ENCODE measurements at places on chromosomes 1 and 21. TPM values are rescaled to one million over a fixed set of nuclear protein-coding genes. Genes with fewer than 3 reads are reported as not detected.

Gene AIM2
- not detected for total RNA-seq

GRCh38 chr1:2633366-2633935 lies 635 bp upstream of the MMEL1 start:
- DNase-seq, result no peak

DNA sequence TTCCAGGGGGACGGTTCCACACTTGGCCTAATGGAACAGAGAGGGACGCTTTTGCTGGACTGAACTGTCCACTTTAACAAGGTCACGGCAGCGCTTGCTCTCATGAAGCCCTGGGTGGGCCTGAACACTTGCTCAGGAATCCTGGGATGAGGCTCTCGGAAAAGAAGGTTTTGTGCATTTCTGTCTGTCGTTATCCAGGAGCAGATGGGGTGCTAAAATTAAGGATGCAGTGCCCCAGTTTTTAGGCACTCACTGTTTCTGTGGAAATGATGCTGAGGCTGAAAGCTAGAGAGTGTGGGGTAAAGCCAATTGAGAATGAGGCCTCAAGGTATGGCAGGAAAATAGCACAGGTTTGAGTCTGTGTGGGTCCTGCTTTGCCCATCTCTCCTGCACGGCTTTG lies 111.0 kb downstream of the DAB1 start:
- no peak for DNase-seq

Gene DNALI1
- total RNA-seq, result 8.1 TPM

GRCh38 chr1:2643414-2644077 lies 10.7 kb upstream of the MMEL1 start:
- no peak for DNase-seq

Gene CLCA1
- total RNA-seq, result not detected

Gene MCOLN2
- not detected for total RNA-seq

DNA sequence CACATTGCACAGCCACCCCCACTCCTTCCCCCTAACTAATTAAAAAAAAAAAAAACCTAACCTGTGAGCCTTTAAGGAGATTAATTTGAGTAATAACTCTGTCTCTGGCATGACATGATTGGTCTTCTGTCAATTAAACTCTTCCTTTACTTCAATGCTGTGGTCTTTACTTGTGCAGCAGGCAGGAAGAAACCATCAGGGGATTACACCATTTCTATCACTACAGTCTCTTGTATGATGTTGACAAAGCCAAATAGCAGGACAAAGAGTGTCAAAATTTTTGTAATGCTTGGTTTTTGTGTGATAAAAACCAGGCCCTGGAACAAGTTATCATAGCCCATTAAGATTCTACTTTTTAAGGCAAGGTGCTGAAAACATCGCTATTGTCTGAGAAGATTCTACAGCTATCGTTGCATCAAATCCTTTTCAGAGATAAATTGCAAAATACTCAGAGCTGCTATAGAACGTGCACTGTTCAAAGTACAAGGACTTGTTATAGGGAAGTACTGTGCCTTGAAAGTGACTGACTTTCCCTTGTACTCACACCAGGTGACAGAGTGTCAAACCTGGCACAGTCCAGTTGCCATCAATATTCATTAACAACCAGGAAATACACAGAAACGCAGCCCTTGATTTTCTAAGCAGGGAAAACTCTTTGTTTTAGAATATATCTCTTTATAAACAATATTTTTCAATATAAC lies 37.7 kb downstream of the LHX9 start:
- no peak for DNase-seq

GRCh38 chr21:16642353-16642752 lies 870.5 kb upstream of the CXADR start:
- no peak for DNase-seq

DNA sequence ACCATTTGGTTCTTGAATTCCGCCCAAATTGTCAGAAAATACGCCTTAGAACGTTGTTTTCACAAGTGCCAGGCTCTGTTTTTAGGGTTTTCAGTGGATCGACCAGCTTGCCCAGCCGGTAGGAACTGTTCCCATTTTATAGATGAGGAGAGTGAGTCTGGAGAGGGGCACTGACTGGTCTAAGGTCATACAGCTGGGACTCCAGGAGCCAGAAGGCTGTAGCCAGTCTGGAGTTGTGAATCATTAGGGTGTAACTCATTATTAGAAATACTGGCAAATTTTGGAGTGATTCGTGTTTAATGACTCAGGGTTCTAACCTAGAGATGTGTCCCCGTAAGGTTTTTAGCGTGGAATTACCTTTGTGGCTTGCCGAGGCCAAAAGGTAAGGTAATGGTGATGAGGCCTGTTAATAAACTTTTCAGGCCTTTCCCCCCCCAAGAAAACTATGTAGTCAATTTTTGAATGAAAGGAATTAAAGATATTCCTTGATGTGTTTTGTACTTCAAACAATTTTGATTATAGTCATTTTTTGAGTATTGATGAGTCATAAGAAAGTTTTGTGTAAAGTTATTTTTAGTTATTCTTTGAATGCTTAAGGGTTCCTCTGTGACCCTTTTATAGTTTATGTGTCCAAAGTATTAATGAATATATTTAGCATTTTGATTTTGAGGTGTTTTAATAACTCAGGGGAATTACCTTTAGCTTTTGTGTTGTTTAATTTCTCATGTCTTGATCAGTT lies 2.1 kb downstream of the DYRK1A start:
- DNase-seq, result peak; percentile 50

GRCh38 chr1:226111883-226112261 lies 49.4 kb downstream of the H3-3A start:
- no peak for DNase-seq

DNA sequence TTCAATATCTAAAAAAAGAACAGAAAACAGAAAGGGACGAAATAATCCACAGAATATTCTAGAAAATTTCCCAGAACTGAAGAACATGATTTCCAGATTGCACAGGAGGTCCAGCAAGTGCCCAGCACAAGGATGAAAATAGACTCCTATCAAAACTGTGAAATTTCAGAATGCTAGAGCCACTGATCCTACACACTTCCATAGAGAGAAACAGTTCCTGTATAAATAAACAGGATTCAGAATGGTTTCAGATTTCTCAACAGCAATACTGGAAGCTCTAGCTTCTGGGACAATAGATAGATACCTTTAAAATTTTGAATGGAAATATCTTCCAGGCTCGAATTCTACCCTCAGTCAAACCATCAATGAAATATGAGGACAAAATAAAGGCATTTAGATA lies 4.6 kb downstream of the TARBP1 start:
- no peak for DNase-seq

Gene RGS8
- not detected for total RNA-seq

Gene OR11L1
- not detected for total RNA-seq

DNA sequence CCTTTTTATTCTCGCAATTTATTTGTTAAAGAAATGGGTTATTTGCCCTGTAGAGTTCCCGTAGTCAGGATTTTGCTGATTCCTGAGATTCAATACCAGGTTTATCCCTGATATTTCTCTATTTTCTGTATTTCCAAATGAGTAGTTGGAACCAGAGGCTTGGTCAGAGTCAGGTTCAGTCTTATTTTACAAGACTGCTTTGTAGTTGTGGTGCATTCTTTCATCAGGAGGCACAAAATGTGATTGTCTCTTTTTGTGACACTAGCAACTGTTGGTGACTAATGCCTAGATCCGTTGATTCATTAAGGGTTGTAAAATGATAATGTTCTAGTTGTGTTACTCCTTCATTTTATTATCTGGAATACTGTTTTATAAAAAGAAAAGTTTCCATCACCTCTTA lies 95.5 kb upstream of the TPTE start:
- DNase-seq, result no peak

Gene SPATA17
- not detected for total RNA-seq

- DNase-seq, result peak; percentile 2
Measured at GRCh38 chr1:197557302-197557701, 218.0 kb downstream of the DENND1B start.

GRCh38 chr1:183180218-183180617 lies 5.8 kb upstream of the LAMC2 start:
- peak; percentile 87 for DNase-seq

Gene DNAJC28
- total RNA-seq, result 1.0 TPM

DNA sequence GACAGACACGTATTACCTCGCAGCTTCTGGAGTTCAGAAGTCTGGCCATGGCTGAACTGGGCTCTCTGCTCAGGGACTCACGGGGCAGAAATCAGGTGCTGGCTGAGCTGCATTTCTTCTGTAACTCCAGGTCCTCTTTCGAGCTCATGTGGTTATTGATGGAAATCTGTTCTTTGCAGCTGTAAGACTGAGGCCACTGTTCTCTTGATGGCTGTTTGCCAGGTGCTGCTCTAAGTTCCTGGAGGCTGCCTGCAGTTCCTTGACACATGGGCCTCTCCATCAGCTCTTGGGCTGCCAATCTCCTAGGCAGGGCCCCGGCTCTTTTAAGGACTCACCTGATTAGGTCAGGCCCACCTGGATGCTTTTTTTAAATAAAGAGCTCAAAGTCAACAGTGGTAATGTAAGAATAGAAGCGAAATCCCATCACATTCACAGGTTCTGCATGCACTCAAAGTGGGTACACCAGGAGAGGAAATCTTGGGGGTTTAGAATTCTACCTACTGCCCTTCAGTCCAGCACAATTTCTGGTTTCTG lies 139.1 kb downstream of the KAZN start:
- DNase-seq, result no peak

DNA sequence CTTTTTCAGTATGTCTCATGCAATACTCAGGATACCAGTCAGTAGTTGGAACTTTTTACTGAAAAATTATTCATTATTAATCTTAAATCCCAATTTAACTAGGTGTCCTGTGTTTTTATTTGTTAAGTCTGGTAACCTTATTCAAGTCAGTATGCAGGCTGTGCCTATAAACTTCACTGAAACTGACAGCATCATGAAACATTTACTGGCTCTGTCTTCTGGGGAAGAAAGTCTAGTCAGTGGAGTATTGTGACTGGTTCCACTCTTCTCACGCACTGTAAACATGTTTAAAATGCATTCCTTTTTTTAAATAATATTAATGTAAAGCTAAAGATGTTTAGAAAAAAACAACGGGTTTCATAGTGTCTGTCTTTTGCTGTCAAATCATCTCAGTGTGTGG lies 739.7 kb downstream of the LTN1 start:
- DNase-seq, result no peak

GRCh38 chr1:67184838-67185421 lies 18.7 kb downstream of the IL23R start:
- no peak for DNase-seq

- peak; percentile 67 for DNase-seq
Measured at GRCh38 chr1:60228041-60228491, 154.5 kb upstream of the C1orf87 start.

DNA sequence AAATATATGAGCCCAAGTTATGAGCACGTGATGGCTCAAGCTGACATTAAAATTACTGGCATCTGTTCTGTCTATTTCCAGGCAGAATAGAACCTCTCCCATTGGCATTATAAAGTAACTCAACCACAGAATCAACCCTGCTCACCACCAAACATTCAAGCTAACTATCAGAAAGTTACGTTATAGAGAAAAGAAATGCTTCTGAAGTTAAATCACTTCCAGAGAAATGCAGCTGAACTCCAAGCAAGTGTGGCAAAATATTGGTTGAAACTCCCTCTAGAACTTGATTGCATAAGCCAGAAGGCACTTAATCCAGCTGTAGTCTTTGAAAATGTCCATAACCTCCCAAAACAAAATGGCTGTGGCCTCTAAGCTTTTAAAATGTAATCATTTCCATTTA lies 36.2 kb upstream of the UBE2U start:
- DNase-seq, result no peak

- peak; percentile 73 for DNase-seq
Measured at GRCh38 chr21:46286648-46287002, 483 bp downstream of the YBEY start.

DNA sequence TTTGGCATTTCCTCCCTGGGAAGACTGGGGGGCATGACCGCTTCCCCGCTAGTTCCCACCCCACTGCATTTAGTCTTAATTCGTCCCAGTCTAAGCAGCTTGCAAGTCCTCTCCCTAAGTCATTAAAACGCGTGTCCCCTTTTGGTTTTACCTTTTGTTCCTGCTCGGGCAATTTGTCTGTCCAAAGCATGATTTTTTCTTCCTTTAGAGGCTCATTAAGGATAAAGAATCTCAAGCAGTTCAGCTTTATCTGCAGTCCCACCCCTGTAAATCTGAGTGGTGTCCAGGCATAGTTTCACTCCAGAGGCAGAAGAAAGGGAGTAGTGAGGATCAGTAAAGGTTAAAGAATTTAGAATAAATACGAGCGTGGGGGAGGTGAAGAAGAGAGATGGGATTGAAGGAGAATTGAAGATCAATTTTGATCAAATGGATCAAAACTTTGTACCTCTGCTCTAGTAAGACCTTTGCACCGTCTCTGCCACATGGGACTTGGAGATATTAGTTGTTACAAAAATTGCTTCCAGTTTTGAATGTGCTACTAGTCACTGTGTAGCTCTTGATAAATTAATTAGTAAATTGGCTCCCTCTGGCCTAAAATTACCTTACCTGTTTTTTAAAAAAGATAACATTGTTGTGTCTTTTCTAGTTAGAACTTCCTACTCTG lies 989 bp upstream of the ETV3 start:
- no peak for DNase-seq

- no peak for DNase-seq
Measured at GRCh38 chr1:184627007-184627341, 127.7 kb downstream of the EDEM3 start.

Gene FAM177B
- not detected for total RNA-seq

DNA sequence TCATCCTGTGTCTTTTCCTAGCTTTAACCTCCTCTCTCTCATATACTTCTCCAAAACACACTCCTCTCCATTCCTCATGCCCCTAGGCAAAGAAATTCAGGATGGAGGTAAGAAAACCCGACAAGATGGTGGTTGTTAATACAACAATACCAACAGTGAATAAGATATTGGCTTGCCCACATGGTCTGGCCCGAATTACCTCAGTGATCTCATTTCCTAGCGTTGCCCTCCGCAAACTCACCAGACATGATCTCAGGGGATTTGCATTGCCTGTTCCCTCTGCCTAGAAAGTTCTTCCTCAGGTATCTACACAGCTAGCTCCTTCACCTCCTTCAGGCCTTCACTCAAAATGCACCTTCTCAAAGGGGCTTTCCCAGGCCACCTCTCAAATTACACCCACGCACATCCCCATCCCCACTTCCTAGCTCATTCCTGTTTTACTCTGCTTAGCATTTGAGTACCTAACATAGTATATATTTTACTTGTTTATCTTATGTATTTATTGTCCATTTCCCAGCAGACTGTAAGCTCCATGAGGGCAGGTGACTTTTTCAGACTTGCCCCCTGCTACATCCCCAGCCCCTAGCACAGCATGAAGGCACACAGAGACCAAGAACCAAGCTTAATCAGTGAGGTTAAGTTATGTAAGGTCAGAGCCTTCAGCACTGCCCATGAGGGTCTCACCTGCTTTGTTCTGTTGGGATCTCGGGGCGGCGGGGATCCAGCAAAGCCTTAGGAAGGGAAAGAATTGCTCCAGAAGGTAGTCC lies 10.2 kb upstream of the UBR4 start:
- DNase-seq, result no peak

DNA sequence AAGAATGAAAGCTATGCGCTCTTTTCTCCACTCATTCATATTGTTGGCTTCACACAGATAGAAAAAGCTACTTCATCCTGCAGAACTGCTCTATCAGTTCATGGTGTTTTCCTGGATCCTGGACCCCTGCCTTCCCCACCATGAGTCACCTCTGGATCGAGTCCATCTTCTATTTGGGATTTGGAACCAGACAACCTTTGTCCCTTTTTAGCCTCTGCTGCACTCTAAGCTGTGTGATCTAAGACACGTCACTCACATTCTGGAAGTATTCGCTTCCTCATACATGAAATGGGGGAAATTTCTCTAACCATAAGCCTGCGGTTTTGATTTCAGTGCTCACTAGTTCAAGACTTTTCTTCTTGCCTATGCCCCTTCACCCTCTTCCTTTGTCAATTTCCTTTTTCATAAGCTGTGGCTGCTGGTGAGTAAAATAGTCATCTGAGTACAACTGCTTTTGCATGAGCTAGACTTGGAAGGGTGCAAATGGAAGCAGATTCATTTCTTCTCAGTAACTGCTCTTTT lies 14.1 kb upstream of the DEGS1 start:
- DNase-seq, result peak; percentile 94

Gene PDC
- not detected for total RNA-seq

Gene NBPF12
- 10.7 TPM for total RNA-seq
